ENCODE measurements at places on chromosomes 7 and 10.

GRCh38 chr7:112362053-112362650 is 88.1 kb upstream of the IFRD1 start:
- DNase-seq = no peak

- DNase-seq = no peak
These were observed 409.3 kb downstream of the PARD3 start for GRCh38 chr10:34405611-34406462.

GRCh38 chr10:122575776-122576175 is 15.2 kb downstream of the DMBT1 start:
- no peak for DNase-seq

DNA sequence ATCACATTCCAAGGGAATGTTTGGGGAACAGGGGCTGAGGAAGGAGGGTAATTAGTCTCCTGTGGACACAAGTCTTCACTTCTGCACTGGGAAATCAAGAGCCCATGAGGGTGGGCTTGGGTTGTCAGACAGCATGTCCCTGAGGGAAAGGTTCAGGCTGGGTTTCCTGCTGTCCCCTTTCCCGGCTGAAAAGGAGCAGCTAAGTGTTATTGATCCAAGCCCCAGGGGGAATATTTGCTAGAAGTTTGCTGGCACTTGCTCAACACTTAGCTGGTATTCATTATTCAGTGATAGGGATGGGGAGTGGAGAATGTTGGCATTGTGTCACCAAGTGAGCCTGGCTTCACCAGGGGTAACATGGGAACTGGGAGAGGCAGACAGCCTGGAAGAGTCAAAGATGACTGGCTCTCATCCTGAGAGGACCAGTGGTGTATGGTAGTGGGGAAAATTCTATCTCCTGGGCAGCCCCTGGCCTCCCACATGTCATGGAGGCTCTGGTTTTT is 344.4 kb upstream of the PODXL start:
- DNase-seq = no peak

- DNase-seq = no peak
These were observed 19.7 kb upstream of the EXOC4 start for GRCh38 chr7:133233142-133233541.

- no peak for DNase-seq
These were observed 11.9 kb downstream of the CPXM2 start for GRCh38 chr10:123879606-123880257.

DNA sequence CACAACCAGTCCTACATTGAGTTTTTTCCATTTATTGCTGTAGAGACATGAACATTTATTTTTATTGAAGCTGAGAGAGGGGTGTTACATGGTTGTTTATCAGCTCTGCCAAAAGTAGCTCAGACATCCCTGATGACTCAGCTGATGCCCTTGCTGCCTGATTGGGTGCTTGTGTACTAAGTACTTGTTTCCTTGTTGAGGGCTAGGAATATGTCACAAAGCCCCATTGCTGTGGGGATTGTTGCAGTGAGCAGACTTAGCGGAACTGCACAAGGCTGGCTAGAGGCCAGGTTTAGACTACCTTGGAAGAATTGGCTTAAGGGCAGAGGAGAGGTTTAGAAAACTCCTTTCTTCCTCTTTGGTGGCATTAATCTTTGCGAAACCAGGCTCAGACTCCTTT is 110.6 kb downstream of the AUTS2 start:
- DNase-seq = no peak

DNA sequence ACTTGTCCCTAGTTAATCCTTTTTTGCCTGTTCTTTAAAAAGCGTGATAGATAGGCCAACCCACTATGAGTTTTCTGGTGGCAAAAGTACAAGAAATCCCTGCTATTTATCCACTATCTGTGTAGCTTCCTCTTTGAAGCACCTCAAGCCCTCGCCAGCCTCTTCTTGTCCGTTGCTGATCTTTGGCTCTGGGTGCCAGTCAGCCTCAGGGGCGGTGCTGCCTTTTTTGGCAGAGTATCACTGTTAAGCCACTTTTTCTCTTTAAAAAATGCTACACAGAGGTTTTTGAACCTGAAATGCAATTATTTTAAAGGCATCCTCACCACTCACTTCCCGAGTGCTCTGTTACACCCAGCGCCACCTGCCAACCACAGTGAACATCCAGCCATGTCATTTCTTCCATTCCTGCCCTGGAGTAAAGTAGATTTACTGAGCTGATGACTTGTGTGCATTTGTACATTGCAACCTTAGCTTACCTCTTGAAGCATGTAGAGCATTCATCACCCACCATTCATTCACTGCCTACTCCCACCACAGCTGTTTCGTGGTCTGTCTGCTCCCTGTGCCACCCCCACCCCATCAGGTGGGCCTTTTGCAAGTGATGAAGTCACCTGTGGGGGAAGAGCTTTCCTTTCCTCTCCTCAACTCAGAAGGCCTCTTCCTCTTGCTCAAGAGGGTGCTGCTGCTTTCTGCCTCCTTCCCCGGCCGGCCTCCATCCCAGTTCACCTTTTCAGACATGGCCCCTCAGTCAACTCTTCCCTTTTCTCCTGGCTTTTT is 414.2 kb upstream of the GALNT17 start:
- no peak for DNase-seq

DNA sequence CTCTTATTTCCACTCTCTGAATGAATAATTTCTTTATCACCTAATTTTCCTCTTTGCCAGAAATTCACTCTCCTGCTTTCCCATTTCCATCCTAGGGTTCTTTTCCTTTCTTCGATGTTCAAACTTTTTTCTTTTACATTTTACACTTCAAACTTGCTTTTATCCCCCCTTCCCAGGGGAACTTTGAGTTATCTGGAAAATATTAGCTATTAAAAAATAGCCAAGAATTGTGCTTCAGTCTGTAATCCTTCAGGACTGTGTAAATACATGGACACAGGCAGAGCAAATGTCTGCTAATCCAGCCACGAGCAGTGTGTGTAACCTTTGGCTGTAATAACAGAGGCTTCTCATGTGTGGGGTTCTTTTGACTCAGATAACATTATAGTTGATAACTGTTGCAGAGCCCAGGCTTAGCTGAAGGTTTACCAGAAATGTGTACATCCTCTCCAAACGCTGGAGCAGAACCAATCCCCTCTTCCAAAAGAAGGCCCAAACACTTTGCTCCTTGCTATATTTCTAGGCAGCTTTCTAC is 4.6 kb downstream of the ASB4 start:
- no peak for DNase-seq

DNA sequence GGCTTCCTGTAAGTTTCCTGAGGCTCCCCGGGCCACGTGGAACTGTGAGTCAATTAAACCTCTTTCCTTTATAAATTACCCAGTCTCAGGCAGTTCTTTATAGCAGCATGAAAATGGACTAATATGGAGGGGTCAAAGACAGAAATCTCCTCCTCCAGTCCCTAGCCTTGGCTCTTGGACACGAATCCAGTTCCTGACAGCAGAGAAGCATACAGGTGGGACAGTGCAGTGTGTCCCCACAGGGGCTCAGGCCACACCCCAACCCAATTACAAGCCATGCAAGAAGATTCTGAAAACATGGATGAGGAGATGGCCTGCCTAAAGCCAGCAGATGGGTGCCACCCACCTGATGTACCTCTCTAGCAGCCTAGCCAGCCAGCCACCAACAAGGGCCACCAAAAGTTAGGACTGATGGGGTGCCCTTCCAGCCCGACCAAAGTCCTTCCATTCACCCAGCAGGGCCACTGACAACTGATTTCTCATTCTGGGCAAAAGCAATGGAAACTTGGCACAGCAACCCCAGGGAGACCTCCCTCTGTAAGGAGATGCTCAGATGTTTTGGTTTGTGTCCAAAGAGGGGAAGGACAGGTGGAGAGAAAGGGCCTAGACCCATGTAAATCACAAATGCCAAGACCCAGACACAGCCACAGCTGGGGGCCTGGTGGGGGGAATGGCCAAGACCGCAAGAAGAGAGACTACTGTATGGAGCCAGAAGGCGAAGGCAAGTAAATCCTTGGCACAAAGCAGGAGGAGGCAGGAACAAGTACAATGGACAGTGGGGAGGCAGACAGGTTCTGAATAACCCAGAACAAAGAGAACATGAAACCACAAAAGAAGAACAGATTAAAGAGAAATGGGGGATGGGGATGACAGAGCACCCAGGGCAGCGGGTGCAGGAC is 13.6 kb downstream of the GPRIN2 start:
- peak; percentile 3 for DNase-seq

DNA sequence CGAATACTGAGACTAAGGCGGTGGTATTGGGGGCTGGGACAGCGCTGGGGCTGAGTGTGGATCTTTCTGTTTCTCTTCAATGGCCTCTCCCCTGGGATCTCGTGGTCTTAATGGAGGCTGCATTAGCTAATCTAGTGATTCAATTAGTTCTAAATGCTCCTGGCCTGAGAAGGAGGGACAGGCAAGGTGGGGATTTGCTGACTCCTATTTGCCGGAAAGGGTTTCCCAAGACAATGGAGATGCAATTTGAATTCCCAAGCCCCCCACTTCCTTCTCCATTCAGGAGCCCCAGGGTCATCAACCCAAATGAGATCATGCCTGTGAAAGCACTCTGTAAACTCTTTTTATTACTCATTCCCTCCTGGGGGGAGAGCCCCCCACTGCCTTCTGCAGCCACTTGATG is 111.7 kb upstream of the PLXNA4 start:
- no peak for DNase-seq

- DNase-seq = no peak
These were observed 13.7 kb upstream of the MAP3K8 start for GRCh38 chr10:30420266-30420665.

GRCh38 chr7:108455998-108456677 is at the start of gene NRCAM:
Gene NRCAM, minus strand, starts transcription at chr7:108456436. Its CDS starts 216,372 bp downstream, at chr7:108240064.
- peak; percentile 52 for DNase-seq

GRCh38 chr10:131046194-131046593 is 265.3 kb downstream of the TCERG1L start:
- no peak for DNase-seq

- DNase-seq = peak; percentile 59
These were observed 3.3 kb downstream of the HILPDA start for GRCh38 chr7:128458956-128459355.

- no peak for DNase-seq
These were observed 4.8 kb downstream of the ADCK2 start for GRCh38 chr7:140677496-140677895.

- DNase-seq = no peak
These were observed 49.2 kb upstream of the COL13A1 start for GRCh38 chr10:69752479-69752878.

DNA sequence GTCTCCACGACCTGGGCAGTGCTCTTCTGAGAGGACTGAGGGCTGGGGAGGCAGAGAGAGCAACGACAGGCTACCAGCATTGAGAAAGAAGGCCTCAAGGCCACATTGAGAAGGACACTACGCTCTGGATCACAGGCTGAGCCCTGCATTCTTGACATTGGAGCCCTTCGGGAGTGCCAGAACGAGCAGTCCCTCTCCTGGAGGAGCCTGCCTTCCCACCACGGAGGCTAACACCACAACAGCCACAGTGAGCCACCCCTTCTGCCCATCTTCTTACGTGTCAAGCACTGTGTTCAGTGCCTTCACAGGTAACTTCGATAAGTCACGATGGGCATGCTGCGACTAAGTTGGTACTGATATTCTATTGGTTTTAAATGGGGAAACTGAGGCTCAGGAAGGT is 267.8 kb downstream of the RPS24 start:
- no peak for DNase-seq

DNA sequence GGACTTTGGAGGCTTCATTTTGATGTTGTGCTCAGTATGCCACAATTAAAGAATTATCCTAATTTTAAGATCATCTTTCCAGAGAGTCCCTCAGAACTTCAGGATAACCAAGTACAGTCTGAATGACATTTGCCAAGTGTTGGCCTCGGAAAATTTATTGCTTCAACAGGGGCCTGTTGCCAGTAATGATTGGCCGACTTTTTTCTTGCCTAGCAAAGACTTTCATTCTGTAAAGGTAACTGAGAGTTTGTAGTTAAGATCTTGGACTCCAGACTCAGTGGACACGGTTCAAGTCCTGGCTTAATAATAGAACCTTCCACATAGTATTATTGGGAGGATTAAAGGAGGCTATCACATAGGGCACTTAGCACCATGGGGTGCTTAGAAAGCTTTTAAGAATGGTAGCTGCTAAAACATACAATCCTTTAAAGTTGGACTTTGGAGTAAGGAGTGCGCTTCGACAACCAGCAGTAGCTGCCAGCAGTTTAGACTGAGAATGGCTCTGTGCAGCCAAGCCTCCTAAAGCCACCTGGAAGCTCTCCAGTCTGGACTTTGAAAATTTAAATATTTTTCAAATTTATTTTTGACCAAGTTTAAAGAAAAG is 90.0 kb downstream of the PLCE1 start:
- no peak for DNase-seq

GRCh38 chr7:50317697-50318669 is 13.5 kb downstream of the IKZF1 start:
- DNase-seq = peak; percentile 50

GRCh38 chr10:58968389-58968755 is 208.1 kb upstream of the PHYHIPL start:
- no peak for DNase-seq

DNA sequence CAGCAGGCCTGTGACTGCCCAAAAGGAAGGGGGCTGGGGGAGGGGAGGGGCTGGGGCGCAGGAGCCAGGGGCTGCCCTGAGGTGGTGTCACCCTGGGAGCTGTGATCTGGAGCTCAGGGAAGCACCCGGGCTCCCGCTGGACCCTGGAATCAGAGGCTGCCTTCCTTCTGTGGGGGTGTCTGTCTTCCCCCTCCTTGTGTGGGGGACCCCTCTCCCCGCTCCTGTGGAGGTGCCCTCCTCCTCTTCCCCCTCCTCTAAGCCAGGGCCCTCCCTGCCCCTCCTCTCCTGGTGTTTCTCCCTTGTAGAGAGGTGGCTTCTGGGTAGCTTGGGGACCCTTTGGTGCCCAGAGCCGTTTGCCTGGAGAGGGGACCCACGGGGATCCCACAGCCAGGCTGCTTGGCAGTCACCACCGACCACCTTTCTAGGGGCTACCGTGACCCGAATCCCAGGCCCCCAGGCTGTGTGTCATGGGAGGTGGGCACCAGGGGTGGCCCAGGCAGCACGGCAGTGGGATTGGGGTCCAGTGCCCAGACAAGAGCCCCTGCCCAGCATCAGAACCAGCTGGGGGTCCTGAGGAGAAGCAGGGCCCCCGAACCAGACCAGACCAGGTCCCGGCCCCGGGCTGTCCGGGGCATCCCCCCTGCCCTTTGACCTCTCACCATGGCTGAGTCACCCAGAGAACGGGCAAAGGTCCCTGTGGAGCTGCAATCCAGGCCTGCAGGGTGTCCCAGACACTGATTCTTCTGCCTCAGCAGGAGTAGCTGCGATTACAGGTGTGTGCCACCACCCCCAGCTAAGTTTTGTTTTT is 741 bp downstream of the PRAP1 start:
- DNase-seq = no peak

- DNase-seq = no peak
These were observed 72.7 kb upstream of the PIK3CG start for GRCh38 chr7:106792233-106792926.

GRCh38 chr10:58010073-58010702 is 257.5 kb downstream of the IPMK start:
- no peak for DNase-seq

- no peak for DNase-seq
These were observed 4.3 kb upstream of the PPIF start for GRCh38 chr10:79342811-79343561.

Measured in activated naive CD4-positive, alpha-beta T cell treated with anti-CD3 and anti-CD28 coated beads for 36 hours (primary cell).